ENCODE measurements at places on chromosomes 6 and 20.

GRCh38 chr6:123604067-123604466, 32.7 kb downstream of the TRDN start:
- DNase-seq, result no peak

DNA sequence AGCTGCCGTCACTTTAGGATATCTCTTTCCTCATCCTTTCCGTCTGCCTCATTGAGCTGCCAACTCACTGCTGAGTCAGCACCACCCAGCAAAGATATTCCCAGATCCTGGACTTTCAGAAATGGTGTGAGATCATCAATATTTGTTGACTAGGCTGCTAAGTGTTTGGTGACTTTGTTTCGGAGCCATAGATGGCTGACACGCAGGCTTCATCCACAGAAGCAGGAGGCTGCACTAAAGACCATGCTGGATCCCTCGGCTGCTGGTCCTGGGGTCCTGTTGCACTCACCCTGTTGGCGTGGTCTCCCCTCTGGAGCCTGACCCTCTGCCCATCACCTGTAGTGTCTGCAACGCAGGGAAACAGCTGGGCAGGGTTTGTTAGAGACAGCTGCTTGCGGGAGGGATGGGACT, 96.5 kb downstream of the ERMARD start:
- no peak for DNase-seq

DNA sequence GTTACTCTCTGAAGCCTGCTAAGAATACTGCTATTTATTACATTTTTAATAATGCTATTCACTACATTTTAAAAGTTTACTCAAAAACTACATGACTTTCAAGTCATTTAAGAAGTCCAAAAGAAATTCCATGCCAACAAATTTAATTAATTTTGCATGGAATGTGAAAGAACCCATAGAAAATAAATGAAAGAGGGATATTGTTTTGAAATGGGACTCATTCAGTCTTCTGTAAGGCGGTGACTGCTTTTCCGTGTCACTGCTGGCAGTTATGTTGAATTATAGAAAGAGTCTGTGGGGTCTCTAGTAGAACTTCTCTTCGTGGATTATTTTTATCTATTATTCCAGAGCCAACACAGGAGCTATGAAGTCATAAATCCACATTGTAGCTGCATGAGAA, 211.2 kb downstream of the LAMA2 start:
- DNase-seq, result no peak

- DNase-seq, result no peak
These were observed 173.0 kb upstream of the TSHZ2 start for GRCh38 chr20:52799130-52799529.

DNA sequence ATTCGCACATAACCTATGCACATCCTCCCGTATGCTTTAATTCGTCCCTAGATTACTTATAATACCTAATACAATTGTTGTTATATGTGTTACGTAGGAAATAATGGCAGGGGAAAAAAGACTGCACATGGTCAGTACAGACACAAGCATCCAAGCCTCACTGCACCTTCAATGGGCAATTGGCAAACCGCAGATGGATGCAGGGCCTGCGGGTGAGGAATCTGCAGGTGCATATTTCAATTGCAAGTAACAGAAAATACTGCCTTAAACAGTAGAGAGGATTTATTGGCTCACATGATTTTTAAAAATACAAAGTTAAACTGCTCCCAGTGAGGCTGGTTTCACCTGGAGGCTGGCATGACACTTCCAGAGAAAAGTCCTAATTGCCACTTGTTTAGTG, 142.1 kb upstream of the MLN start:
- DNase-seq, result no peak

DNA sequence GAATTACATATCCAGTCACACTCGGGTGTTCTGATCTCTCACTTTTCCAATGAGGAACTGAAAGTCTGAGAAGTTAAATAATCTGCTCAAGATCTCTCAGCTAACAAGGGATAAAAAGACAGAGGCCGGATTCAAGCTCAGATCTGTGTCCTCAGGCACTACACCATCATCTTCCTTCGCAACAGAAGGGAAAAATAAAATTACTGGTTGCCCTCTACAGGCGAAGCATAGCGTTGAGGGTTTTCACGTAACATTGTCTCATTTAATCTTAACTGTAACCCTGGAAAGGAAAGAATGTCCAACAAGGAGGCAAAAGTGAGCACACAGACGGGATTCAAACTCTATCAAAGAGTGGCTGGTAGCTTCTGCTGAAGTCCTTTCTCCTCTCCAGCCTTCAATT, 67.8 kb upstream of the ANKEF1 start:
- DNase-seq, result no peak

- no peak for DNase-seq
These were observed 6.4 kb upstream of the SLC12A5 start for GRCh38 chr20:46022411-46023147.

DNA sequence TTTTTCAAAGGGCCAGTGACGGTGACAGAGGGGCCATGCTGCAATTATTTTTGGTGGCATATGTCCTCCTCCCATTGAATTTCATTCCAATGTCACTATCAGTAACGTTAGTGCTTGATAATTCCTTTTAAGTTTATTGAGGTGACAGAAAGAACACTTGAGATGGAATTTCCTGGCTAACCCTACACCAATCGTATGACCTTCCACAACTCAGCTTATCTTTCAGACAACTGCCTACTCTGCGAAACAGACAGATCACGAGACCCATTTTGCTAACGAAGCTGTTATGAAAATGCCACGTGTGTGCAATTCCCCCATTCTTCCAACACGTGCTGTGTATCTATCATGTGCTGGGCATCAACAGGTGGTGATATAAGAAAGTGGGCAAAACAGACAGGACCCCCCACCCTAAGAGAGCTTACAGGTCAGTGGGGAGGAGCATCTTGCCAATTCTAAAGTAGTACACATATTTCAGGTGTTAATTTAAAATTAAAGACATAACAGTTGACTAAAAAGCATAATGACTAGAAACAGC, 113.0 kb downstream of the IRF4 start:
- no peak for DNase-seq

DNA sequence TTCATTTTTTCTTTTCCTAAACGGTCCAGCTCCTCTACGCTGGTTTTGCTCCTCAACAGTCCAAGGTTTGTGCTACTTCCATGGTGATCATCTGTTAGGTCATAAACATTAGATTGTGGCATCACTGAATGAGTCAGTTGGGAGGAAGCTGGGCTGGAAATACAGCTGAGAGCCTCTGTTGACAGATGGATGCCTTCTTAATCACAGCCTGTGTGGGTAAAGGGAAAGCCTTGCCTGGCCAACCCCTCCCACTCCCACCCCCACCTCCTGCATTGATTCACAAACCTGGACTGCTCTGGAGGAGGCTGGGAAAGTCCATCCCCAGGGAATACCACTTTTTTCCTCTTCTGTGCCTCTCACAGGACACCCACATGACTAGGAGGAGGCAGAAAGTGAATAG, 180.6 kb upstream of the CCN2 start:
- DNase-seq, result peak; percentile 99

DNA sequence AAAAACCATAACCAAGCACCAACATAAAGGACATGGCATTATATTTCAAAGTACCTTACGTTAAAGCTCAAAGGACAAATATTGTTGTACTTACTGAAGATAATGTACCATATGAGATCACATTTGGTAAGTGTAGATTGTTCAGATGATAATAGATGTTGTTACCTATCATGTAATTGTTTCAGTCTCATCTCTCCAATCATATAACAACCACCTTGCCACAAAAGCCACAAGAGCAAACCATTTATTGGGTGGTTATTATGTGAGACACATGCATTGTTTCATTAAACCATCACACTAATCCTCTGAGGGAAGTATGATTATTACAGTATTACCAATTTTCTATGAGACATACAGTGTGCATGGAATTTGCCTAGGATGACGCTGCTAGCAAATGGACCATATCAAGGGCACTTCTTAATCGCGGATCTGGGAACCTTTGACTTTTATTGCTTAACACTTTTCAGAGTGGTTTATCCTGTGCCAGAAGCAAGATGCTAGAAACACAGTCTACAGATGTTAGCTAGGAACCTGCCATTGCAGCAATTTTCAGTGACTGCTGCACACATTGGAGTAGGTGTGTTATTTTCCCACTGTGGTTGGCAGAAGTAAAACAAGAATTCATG, 149.8 kb upstream of the AKIRIN2 start:
- DNase-seq, result no peak

DNA sequence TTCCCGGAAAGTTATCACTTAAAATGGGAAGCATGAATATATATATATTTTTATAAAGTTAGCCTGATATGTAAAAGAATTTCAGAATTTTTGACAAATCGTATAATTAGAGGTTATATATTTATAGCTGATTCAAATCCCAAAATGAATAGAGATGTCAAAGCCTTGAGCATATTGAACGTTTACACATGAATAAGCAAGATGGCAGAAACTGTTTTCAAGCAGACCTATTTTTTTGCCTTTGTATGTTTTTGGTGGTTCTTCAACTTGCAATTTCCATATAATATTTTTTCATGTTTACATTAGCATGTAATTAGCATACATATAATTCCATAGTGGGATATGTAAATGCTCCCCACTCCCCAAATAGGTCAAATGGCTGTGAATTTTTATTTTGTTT, 189.9 kb downstream of the PRL start:
- no peak for DNase-seq

DNA sequence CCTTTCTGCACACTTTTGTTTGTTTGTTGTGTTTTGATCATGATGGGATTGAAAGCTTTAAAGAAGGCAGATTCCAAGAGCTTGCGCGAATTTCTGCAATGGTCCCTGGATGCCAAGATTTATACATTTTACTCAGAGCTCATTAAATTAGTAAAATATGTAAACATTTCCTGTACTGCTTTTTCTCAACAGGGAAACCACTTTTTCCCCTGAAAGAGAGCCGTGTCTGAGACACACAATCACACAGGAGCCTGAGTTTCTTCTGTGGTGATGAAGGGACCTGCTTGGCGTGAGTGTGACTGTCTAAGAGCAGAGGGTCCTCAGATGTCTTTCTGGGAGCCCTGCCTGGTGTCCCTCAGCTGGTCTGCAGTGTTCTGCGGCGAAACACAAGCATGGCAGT, 12.1 kb upstream of the TAGAP start:
- no peak for DNase-seq

DNA sequence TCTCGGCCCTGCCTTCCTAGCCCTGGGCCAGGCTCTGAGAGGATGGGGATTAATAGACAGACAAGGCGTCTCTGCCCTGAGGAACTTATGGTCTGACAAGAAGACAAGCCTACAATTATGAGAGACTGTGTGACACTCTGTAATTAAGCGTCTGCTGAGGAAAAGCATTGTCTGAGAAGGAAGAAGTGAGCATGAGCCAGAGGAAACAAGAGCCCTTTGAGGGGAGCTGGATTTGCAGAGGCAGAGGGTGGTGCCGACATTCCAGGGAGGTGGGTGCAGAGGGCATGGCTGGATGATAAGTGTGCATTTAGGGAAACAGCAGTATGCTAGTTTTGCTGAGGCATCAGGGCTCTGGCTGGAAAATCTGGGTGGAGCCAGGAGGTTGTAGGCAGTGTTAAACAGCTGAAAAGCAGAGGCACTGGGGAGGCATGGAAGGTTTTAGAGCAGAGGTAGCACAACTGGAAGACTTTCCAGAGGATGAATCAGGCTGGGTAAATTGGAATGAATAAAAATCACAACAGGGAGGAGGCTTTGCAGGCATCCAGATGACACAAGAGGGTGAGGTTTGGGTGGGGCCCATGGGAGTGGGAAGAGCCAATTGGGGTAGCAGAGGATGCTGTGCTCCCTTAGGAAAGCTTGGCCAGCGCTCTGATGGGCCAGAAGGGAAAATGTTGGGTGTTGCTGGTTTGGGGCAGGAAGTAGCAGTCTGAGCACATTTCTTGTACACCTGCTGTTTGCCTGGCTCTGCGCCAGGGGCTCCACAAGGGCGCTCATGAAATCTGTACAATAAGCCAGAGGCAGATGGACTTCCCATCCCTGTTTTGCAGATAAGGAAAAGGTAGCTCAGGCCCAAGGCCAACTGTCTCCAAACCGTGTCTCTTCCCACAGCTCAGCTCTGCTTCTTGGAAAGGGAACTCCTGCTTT, 74.0 kb upstream of the MYL9 start:
- no peak for DNase-seq

DNA sequence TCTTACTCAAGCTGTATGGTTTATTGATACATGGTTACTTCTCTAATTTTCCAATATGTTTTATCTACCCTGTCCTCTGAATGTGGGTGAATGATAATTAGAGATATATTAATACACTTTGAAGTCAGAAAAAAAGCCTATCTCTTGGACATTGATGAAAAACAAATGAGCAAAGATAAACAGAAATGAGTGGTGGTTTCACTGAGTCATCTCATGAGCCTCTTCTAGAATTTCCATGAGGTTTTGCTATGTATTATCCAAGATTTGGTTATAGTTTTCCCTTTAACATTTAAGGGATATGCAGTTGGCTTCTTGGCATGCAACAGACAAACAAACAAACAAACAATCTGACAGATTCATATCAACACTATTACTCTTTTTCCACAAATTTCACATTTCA, 586.8 kb downstream of the RFPL4B start:
- peak; percentile 30 for DNase-seq

DNA sequence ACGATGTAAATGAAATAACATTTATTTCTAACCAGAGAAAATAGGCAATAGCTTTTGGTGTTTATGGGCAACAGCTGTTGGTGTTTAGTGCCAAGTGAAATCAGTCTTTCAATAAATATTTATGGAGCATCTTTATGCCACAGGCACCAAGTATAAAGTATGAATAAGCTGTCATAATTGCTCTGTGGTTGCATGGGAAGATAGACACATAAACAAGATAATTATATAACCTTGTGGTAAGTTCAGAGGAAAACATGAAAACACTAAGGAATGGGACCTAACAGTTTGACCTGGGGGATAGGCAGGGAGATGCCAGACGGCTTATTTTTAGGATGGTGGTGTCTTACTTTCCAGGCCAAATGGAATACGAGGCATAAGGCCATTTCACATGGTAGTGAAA, 110.9 kb downstream of the GFRAL start:
- no peak for DNase-seq

- peak; percentile 91 for DNase-seq
These were observed 326.7 kb upstream of the NOX3 start for GRCh38 chr6:155782320-155782731.

DNA sequence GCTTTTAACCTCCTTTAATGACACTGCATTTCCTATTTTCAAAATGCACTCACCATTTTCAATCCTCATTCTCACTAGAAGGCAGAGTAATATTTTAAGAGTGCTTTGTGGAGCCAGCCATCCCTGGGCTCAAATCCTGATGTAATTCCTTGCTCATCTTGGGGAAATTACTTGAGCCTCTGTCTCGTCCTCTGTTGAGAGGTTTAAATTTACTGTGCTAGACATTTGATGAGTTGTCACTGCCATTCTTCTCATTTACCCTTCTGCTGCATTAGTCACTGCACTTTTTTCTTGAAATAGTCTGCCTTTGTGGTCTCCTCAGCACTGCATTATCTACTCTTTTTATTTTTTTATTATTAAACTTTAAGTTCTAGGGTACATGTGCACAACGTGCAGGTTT, 150.0 kb upstream of the HDDC2 start:
- DNase-seq, result peak; percentile 1
